HepG2 (cell line): ENCODE measurements at places on chromosomes 11 and 22. TPM values are rescaled to one million over a fixed set of nuclear protein-coding genes. Genes with fewer than 3 reads are reported as not detected.
A peak's percentile ranks its signal among the peaks of the same experiment; 100 is the strongest.

GRCh38 chr11:64990222-64990923 is 6.4 kb downstream of the BATF2 start:
- DNase-seq = no peak

DNA sequence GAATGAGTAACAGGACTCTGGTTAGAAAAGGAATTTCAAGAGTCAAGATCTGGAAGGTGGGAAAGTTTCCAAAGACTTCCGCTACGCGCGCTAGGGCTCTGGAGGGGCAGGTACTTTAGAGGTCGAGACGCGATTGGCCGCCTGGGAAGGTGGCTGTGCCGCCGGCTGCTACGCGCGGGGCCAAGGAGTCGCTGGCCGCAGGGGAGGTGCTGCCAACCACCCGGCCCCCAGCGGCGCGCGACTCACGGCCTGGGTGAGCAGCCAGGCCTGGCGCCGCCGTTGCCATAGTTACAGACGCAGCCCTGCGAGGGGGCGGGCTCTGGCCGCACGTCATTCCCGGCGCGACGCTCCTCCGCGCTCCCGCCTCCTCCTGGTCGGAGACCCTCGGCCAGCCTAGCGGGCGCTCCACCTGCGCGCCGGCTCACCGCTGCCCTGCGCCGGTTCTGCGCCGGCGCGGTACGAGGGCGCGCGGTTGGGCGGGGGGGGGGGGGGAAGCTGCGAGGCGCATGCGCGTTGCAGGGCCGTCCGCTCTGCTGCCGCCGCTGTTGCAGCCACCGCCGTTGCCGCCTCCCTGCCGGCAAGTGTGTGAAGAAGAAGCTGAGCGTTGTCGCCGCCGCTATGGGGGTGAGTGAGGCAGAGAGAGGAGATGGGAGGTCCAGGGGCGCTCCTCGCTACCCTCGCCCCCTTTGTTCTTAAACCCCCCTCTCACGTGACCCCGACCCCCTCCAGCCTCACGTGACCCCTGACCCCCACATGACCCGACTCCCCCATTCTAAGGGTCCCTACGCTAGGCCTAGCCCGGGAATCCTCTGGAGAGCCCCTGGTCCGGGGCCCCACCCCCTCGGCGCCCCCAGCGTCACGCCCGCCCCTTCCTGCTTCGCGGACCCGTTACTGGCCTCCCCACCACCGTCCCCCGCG is at the start of gene NAA40:
Gene NAA40 (plus strand): TSS at position 524 of the 918 bp plus-strand sequence. CDS start 95 bp downstream, at position 619.
- peak; percentile 92 for DNase-seq

DNA sequence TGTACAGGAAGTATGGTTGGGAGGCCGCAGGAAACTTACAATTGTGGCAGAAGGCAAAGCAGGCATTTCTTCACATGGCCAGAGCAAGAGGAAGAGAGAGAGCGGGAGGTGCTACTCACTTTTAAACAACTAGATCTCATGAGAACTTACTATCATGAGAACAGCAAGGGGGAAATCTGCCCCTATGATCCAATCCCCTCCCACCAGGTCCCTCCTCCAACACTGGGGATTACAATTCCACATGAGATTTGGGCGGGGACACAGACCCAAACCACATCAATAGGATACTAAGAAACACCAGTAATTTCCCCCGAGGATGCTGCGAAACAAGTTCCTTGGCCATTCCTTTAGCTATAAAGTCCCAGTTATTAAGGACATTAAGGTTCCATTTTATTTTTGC is 94.1 kb upstream of the SC5D start:
- no peak for DNase-seq

SEPTIN5 gene
- not detected in 2 replicates for total RNA-seq
